Right renal pelvis (tissue), 4 donors: ENCODE measurements at places on chromosomes 3 and 15. TPM values are rescaled to one million over a fixed set of nuclear protein-coding genes. Genes with fewer than 3 reads are reported as not detected.

Gene CCDC80
- 84.8 TPM for polyA plus RNA-seq

Gene ARHGEF26
- polyA plus RNA-seq = 16.0 TPM

Gene PIF1
- 9.2 TPM for polyA plus RNA-seq

Gene FILIP1L
- polyA plus RNA-seq = 24.4 TPM

Gene METTL6
- polyA plus RNA-seq = 27.7 TPM

Gene MORC1
- 0.40 TPM for polyA plus RNA-seq

Gene LMAN1L
- not detected for polyA plus RNA-seq

Gene TEX55
- not detected for polyA plus RNA-seq

Gene CP
- polyA plus RNA-seq = 0.64 TPM

Gene GPR156
- 3.2 TPM for polyA plus RNA-seq

Gene SI
- not detected for polyA plus RNA-seq

Gene GOLGA6B
- 0.19 TPM for polyA plus RNA-seq

Gene GXYLT2
- polyA plus RNA-seq = 12.2 TPM

Gene SLITRK3
- polyA plus RNA-seq = 0.93 TPM

Gene FNDC3B
- polyA plus RNA-seq = 58.5 TPM

Gene LDHAL6B
- 0.31 TPM for polyA plus RNA-seq

Gene HTR3E
- polyA plus RNA-seq = not detected

Gene DNAH12
- polyA plus RNA-seq = 1.1 TPM

Gene HSPBAP1
- polyA plus RNA-seq = 10.6 TPM

Gene TRPM7
- polyA plus RNA-seq = 39.2 TPM

Gene FMN1
- 17.2 TPM for polyA plus RNA-seq

Gene SPTBN5
- polyA plus RNA-seq = 3.0 TPM

Gene GATA2
- polyA plus RNA-seq = 40.0 TPM

Gene SPRED1
- polyA plus RNA-seq = 39.2 TPM

Gene GPR27
- 9.7 TPM for polyA plus RNA-seq

Gene XCR1
- 0.53 TPM for polyA plus RNA-seq

Gene RHCG
- polyA plus RNA-seq = 3.1 TPM

Gene UBA7
- polyA plus RNA-seq = 40.5 TPM

Gene QRICH1
- polyA plus RNA-seq = 89.5 TPM

Gene ZSCAN2
- polyA plus RNA-seq = 29.4 TPM

Gene SATB1
- 38.8 TPM for polyA plus RNA-seq

Gene LMLN
- 8.2 TPM for polyA plus RNA-seq

Gene PLSCR5
- not detected for polyA plus RNA-seq

Gene MAP1A
- 8.9 TPM for polyA plus RNA-seq

Gene PCSK6
- 7.2 TPM for polyA plus RNA-seq

Gene CAPN3
- 21.0 TPM for polyA plus RNA-seq

Gene OR5K2
- polyA plus RNA-seq = 0.35 TPM

Gene SSUH2
- polyA plus RNA-seq = 4.1 TPM

Gene STAB1
- 34.9 TPM for polyA plus RNA-seq

Gene GOLGA6D
- 0.23 TPM for polyA plus RNA-seq

Gene CLSTN2
- 1.5 TPM for polyA plus RNA-seq

Gene SCAMP5
- polyA plus RNA-seq = 21.9 TPM

Gene THSD4
- 36.8 TPM for polyA plus RNA-seq

Gene TAGLN3
- polyA plus RNA-seq = 1.9 TPM

Gene GABRR3
- polyA plus RNA-seq = 0.04 TPM

Gene RASGRP1
- polyA plus RNA-seq = 11.0 TPM

Gene PTX3
- polyA plus RNA-seq = 4.4 TPM

Gene PTH1R
- 157 TPM for polyA plus RNA-seq

Gene DUOX2
- not detected for polyA plus RNA-seq

Gene DAZL
- not detected for polyA plus RNA-seq

Gene STRA6
- 36.8 TPM for polyA plus RNA-seq

Gene CCR1
- polyA plus RNA-seq = 2.6 TPM
